T-cell (primary cell): ENCODE measurements at places on chromosomes 2 and 18. TPM values are rescaled to one million over a fixed set of nuclear protein-coding genes. Genes with fewer than 3 reads are reported as not detected.

GALNT5 gene
- total RNA-seq = not detected

TRIM54 gene
- not detected for total RNA-seq

C2orf81 gene
- 5.0 TPM for total RNA-seq

DSG2 gene
- 0.57 TPM for total RNA-seq

LPIN2 gene
- 78.9 TPM for total RNA-seq

LCT gene
- 0.10 TPM for total RNA-seq

MXD1 gene
- 29.5 TPM for total RNA-seq

PAX8 gene
- total RNA-seq = 1.3 TPM

PRR30 gene
- not detected for total RNA-seq

SLC9A4 gene
- total RNA-seq = 0.09 TPM

HRH4 gene
- total RNA-seq = 0.43 TPM

- no peak for DNase-seq
Observed at GRCh38 chr18:54616220-54616848, 25.3 kb downstream of the DYNAP start.

GRCh38 chr18:39770399-39770798 is 2184.6 kb upstream of the PIK3C3 start:
- no peak for DNase-seq

DNA sequence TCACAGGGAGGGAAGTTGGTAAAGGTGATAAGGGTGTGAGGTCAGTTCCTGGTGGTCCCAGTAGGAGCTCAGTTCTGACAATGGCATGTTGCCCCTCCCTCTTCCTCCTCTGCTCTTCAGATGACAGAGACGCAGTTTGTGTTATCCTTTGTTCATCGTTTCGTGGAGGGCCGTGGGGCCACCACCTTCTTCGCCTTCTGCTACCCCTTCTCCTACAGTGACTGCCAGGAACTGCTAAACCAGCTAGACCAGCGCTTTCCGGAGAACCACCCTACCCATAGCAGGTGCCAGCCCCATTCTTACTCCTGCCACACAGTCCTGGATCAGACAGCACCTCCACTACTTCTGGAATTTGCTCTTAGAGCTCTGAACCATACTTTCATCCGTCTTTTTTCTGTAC is 2.3 kb downstream of the AGBL5 start:
- no peak for DNase-seq

DNA sequence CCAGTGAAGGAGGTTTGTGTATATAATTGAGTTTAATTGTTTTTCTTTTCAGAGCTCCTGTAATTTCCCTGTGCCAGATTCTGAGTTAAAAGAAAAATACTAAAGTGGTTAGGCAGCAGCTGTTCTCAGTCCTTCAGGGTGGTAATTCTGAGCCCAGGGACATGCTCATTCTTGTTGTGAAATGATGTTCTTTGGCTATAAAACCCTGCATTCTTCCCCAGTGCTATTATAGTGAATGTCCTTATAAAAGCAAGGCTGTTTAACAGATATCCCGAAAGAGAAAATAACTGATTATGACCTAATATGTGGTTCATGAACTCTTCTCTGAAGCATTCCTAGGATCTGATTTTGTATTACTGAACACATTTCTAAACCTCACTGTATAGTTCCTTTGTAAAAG is 34.0 kb downstream of the ADAM23 start:
- no peak for DNase-seq

GRCh38 chr18:9417073-9417851 is 58.1 kb upstream of the RALBP1 start:
- DNase-seq = no peak

- no peak for DNase-seq
Observed at GRCh38 chr2:71552861-71553301, 99.5 kb downstream of the DYSF start.

- DNase-seq = no peak
Observed at GRCh38 chr2:177728399-177728765, 335.8 kb downstream of the AGPS start.

GRCh38 chr2:202762556-202762955 is 109.0 kb downstream of the ICA1L start:
- no peak for DNase-seq

DNA sequence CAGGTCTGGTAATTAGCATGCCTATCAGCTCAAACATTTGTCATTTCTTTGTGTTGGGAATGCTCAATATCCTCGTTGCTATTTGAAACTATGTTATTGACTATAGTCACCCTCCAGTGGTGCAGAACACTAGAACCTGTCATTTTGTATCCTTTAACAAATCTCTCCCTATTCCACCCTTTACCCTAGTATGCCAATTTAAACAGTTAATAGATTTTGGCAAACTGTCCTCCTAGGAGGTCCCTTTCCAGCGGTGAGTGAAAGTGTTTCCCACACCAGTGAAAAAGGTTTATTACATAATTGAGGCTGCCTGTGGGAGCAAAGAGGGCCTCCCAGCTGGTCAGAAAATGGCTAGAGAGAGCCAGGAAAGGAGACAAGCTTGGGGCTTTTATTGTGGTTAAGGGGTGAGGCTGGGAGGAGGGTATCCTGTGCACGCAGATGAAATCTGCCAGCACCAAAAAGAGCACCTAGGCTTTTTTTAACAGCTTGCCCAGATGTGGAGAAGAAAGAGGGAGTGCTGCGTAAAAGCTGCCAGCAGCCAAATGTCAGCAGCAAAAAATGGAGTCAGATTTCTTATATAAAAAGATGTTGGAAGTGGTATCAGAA is 1.8 kb upstream of the DRC1 start:
- no peak for DNase-seq

DNA sequence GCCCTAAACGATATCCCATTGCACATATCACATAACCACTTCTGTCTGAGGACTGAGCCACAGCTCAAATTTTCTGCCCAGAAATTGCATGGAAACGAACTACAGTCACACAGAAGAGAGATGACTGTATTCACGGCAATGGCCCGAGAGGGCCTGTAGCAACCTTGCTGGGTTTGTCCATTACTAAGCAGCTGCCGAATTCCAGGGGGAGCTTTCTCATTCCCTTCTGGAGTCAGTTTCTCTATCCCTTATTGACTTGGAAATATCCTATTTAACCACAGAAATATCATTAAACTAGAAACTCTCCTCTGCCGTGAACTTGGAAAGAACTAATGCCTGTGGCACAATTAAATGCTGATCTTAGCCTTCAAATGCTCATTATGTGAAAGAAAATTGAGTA is 183.9 kb downstream of the DNER start:
- DNase-seq = no peak

- no peak for DNase-seq
Observed at GRCh38 chr2:238972146-238972445, 124.2 kb downstream of the TWIST2 start.

GRCh38 chr2:112836695-112837117 is at the start of gene IL1B:
Gene IL1B (minus strand): TSS chr2:112836779. CDS start chr2:112836229, 550 bp downstream.
- DNase-seq = no peak

- DNase-seq = no peak
Observed at GRCh38 chr2:44869761-44870160, 71.7 kb upstream of the SIX3 start.

GRCh38 chr2:206915121-206915520 is 24.2 kb upstream of the CPO start:
- DNase-seq = no peak

- DNase-seq = no peak
Observed at GRCh38 chr2:163198007-163198406, 359.4 kb upstream of the KCNH7 start.

DNA sequence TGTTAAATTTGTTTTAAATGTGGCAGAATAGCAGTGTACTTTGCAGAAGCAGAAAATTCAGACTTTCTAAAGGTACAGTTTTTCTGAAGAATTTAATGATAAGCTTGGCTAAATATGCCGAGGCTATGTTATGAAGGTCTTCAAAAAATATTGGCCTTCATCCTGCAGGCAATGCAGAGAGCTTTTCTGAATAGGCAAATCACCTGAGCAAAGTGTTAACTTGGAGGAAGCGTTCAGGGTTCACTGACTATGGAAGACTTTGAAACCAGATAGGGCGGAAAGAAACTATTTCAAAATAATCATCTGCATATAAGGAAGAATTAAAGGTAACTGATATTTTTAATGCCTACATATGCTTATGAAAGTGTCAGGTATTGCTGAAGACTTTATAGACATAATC is 133.7 kb upstream of the SETBP1 start:
- no peak for DNase-seq

- no peak for DNase-seq
Observed at GRCh38 chr18:58247363-58247834, 203.4 kb downstream of the NEDD4L start.

DNA sequence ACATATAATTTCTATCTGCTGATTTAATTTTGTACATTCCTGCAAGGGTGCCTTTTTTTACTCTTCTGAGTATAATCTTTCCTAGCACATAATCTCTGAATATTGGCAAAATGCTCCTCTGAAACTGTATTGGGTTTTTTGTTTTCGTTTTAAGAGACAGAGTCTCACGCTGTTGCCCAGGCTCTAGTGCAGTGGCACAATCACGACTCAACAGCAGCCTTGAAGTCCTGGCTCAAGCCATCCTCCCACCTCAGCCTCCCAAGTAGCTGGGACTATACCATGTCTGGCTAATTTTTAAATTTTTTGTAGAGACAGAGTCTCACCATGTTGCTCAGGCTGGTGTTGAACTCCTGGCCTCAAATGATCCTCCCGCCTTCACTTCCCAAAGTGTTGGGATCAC is 104.9 kb downstream of the SPTBN1 start:
- DNase-seq = no peak

DNA sequence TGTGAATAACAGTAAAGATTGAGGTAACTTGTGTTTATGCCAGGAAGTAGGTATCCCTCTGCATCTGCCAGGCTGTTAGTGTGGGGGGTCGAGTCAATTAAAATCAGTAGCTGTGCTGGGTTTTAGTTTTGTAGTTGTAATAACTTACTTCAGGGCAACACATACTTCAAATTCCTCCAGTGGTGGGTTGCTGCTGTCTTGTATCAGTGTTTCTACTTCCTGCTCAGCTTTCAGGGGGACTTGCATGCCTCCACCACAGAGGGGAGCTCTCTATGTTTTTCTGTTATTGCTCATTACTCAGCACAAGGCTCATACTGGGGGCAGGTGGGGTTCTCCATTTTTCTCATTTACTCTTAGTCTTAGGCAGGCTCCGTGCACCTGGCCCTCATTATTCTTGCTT is 136.8 kb downstream of the CAPN13 start:
- DNase-seq = no peak

- no peak for DNase-seq
Observed at GRCh38 chr2:64932371-64933216, 56.6 kb upstream of the SLC1A4 start.

GRCh38 chr2:168461178-168461941 is 5.3 kb downstream of the CERS6 start:
- DNase-seq = no peak

DNA sequence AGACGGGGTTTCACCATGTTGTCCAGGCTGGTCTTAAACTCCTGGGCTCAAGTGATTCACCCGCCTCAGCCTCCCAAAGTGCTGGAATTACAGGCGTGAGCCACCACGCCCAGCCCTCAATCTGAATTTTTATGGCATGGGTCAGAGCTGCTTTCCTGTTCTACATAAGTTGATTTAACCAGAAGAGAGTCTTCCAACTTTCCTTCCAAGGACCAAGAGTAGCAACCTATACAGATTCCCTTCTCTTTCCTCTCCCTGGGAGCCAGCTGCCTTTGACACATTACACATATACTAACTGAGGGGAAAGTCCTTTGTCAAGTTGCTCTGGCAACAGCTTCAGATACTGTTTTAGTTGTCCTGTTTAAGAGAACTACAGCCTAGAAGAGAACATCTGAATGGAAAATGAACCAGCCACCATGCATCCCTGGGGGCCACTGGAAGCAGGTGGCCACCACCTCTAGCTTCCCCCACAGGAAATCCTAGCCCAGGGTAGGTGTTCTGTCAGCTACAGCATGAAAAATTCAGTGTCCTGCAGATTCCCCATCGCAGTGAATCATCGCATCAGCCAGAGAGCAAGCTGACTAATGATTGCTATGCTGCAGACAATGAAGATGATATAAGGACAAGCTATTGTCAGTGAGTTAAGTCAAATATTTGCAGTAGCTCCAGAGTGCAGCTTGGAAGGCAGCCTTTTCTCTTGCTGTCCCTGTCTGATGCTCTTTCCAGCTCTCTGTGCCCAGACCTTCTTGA is 62.9 kb downstream of the POMC start:
- no peak for DNase-seq

GRCh38 chr2:6995391-6996097 is 78.3 kb downstream of the RNF144A start:
- DNase-seq = no peak

- DNase-seq = no peak
Observed at GRCh38 chr2:12903272-12903671, 186.5 kb downstream of the TRIB2 start.

GRCh38 chr2:72427022-72427861 is 279.6 kb upstream of the CYP26B1 start:
- no peak for DNase-seq

GRCh38 chr2:205589479-205589878 is 92.8 kb upstream of the NRP2 start:
- DNase-seq = no peak

GRCh38 chr18:75226286-75226955 is 15.8 kb downstream of the TSHZ1 start:
- no peak for DNase-seq

DNA sequence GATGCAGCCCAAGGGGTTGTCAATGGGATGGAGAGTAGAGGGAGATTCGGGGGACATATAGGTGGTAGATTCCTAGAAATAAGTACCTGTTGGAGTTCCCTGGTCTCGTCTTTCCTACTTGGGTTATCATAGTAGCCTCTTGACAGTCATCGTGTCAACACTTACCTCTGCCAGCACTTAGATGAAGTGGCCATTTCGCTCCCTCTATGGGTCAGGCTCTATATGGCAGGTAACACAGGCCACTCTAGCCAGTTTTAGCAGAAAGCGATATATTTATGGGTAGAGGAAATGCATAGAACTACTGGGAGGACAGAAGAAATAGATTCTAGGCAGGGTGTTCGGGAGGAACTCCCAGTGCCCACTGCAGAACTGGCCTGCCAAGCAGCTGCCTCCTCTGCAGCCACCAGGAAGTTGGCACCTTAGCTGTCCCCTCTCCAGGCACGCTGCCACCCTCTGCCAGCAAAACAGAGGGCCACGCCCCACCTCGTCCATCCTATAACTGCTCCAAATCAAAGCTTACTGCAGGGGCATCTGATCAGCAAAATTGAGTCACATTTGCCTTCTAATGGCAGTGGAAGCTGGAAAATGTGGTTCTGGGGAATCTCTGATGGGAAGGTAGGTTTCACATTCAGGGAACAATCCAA is 181.3 kb downstream of the INSIG2 start:
- no peak for DNase-seq

GRCh38 chr2:184680825-184681224 is 82.5 kb downstream of the ZNF804A start:
- DNase-seq = no peak

- no peak for DNase-seq
Observed at GRCh38 chr2:142165790-142166189, 35.0 kb upstream of the LRP1B start.
